ENCODE measurements at places on chromosomes 2 and 18.

DNA sequence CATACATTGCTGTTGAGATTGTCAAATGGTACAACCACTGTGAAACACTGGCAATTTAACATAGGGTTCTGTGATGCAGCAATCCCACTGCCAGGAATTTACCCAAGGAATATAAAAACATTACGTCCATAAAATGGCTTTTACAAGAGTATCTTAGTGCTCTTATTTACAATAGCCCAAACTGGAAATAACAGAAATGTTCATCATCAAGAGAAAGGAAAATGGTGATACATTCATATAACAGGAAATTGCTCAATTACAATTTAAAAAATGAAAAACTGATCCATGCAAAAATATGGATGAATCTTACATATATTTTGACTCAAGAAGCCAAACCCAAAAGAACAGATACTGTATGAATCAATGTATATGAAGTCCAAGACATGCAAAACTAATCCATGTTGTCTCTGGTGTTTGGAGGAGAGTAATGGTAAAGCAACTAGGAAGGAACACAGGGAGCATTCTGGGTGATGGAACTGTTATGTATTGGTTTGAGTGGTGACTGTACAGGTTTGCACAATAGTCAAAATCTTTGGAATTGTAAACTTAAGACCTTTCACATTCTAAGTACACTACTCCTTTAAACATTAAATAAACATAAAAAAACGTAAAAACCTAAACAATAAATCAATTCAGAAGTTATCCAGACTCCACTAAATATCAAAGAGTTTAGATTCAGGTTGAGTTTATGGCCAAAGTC lies 104.8 kb upstream of the WDR75 start:
- DNase-seq, result no peak

DNA sequence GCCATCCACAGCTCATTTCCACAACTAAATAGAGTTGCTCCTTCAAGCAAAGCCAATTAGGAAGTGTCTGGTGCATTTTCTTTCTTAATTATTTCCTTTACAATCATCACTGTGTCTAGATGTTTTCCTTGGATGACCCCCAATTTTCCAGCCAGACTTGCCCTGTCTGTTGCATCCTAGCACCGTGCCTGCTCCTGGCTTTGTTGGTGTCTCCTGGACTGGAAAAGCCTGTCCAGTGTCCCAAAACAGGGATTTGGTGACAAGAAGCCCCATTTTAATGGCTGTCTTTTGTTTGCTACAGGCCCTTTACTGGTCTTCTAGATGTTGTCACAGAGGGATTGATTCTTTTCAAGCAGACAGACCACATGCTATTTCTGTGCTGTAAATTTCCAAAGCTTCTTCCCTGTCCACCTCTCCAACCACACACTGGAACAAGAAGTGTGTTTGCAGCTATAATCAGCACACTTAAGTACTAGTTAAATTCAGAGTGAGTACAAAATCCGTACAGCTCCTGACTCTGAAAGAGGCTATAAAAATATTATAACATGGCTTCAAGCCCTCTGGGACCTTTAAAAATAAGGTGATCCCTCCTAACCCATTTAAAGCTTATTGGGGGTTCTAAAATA lies 38.4 kb downstream of the RNF144A start:
- DNase-seq, result no peak

DNA sequence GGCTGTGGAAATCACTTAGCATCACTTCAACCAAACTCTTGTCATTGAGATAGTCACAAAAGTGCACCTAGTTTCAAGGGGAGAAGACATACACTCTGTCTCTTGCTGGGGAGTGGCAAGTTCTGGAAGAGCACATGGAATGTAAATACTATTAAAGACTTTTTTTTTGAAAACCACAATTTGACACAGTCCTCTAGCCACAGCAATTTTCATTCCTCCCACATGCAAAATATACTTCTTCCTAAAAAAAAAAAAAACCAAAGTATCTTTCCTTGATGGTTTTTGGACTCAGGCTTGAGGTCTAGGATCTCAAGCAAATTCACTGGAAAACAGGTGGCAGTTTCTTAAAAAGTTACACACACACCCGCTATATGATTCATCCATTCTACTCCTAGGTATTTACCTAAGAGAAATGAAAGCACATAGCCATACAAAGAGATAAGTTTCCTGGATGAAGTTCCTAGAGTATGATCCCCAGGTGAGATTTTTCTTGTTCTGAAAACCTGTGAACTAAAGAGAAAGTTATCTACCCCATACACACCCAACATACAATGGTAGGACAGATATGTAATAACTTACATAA lies 295.8 kb downstream of the SP3 start:
- DNase-seq, result no peak

- DNase-seq, result peak; percentile 48
Observed at GRCh38 chr2:231483398-231484329, 19.4 kb upstream of the NCL start.

GRCh38 chr2:8268172-8268783 lies 413.6 kb upstream of the ID2 start:
- DNase-seq, result no peak

- no peak for DNase-seq
Observed at GRCh38 chr2:37020212-37020886, 54.0 kb upstream of the STRN start.

- DNase-seq, result peak; percentile 24
Observed at GRCh38 chr2:96264656-96265348, 995 bp downstream of the TMEM127 start.

GRCh38 chr2:227436436-227437174 lies 35.4 kb upstream of the AGFG1 start:
- no peak for DNase-seq

- DNase-seq, result no peak
Observed at GRCh38 chr2:223737207-223737606, 100.2 kb downstream of the AP1S3 start.

DNA sequence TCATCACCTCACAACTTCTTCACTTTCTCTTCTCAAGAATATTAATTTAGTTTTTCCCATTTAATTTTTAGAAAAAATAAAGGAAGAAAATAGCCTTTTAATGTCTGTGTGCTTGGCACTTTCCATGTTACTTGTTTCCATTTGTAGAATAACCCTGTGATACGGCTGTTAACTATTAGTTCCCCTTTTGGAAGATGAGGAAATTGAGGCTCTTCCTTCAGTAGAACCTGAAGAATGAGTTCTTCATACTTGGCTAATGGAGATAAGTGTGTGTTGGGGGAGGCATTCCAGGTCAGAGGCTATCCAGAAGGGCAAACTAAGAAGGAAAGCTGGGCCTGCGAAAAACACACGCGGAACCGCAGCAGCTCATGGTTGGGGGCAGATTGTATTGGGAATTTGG lies 38.3 kb downstream of the ZNF532 start:
- DNase-seq, result no peak

DNA sequence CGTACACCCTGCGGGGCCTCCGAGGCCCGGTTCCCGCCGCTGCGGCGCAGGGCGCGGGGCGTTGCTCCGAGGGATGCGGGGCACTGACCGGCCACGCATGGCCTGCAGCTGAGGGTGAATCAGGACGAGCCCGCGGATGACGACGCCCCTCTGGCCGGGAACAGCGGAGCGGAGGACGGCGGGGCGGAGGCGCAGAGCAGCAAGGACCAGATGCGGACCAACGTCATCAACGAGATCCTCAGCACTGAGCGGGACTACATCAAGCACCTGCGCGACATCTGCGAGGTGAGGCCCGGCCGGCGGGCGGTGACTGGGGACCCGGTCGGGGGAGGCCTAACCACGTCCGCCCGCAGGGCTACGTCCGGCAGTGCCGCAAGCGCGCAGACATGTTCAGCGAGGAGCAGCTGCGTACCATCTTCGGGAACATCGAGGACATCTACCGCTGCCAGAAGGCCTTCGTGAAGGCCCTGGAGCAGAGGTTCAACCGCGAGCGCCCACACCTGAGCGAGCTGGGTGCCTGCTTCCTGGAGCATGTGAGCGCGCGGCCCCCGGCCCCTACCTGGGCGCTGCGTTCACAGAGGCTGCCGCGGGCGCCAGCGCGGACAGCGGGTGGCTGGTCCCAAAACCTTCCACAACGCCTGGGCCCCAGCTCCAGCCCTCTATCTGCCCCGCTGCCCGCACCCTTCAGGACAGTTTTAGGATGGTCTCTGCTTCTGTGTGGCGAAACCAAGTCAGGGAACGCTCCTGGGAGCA lies 53.2 kb downstream of the FAM168B start:
- DNase-seq, result peak; percentile 18

DNA sequence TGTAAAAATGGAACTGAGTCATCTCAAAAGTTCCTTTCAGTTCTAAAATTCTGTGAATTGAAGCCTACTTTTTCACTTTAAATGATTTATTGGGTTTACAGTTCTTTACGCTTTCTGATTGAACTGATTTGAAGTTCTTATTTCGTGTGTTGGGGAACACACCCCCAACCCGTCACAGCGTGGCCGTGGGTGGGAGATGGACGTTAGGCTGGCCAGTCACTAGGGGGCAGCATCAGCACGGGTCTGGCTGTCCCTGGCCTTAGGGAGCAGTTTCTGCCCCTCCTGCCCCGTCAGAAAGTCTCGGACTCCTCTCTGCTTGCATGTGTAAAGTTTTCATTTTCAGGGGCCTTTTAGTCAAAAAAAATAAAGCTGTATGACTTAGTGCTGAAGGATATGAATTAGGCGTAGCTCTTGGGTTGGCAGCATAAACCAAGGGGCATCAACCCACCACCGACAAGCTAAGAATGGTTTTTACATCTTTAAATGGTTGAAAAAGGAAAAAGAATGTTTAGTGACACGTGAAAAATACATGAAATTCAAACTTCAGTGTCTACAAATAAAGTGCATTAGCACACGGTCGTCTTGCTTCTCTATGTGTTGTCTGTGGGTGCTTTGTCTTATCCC lies 63.4 kb downstream of the ZCCHC2 start:
- DNase-seq, result peak; percentile 84

GRCh38 chr2:233416706-233417105 lies 62.4 kb downstream of the DGKD start:
- DNase-seq, result peak; percentile 14

- DNase-seq, result no peak
Observed at GRCh38 chr2:241563031-241563507, 4.5 kb downstream of the BOK start.

GRCh38 chr18:61939046-61939674 lies 46.4 kb upstream of the RNF152 start:
- no peak for DNase-seq

- DNase-seq, result no peak
Observed at GRCh38 chr2:20916604-20917286, 93.8 kb upstream of the LDAH start.

- no peak for DNase-seq
Observed at GRCh38 chr18:79695269-79695668, 15.7 kb downstream of the CTDP1 start.

DNA sequence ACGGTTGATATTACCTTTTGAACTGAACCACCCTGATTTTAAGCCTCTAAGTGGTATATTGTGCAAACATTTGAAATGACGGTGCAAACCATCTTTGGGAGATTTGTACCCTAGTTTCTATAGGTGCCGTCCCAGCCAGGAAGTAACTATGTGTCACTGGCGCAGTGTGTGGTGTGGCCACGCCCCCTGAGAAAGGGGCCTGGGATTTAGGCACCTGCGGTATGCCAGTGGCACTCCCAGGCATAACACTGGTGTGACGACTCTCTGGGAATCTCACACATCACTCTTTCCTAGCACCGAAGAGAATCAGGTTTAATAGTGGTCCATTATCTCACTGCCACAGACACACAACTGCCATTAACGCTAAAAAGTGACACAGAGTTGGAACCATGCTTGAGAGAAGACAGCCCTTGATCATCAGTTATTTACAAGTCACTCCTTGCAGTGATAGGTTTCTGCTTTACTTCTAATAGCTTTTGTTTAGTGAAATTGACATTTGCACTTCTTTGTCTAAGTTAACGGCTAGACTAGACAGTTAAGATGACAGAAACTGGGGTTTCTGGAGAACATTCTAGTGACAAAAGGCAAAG lies 11.1 kb downstream of the AQP4 start:
- no peak for DNase-seq

DNA sequence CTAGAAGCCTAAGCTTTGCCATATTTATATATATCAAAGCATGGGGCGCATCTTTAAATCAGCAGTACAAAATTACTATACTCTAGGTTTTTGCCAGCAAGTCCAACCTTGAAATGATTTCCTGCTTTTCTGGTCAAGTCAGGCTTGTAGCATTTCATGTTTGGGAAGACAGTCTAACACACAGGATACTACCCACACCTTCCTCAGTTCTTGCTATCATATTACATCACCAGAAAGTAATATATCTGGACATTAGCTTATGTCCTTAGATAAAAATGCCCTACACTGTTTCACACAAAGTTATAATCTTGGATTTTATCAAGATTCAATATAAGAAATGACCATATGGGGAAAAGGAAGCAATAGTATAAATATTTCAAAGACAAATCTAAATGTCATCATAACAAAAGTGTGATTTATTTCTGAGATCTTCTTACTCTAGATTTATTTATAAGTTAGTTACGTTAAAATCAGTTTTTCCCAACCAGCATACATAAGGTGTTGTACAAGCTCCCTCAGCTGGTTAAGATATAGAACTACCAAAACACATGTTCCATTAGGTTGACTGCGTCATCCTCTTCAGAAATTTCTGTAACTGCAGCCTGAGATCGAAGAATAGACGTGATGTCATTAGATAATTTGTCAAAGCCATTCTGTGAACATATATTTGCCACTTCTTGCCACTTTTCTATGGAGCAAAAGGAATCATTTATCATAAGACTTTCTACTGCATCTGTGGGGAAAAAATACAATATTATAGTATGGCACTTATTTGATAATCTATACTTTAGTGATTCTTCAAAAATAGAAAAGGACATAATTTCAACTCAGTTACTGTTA lies 56.6 kb downstream of the CLHC1 start:
- DNase-seq, result no peak

DNA sequence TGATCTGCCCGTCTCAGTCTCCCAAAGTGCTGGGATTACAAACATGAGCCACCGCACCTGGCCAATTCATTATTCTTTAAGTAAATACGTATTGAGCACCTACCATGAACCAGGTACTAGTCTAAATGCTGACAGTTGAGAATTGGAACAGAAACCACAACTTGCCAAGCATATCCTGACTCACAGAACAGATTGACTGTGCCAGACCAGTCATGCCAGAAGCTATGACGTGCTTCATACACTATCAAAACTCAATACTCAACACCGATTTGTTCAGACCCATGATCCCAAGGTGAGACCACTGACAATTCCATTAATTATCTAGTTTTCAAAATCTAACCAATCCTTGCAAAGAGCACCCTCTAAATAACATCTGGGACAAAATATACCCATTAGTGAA lies 148.6 kb downstream of the B3GNT2 start:
- no peak for DNase-seq

GRCh38 chr2:55869637-55870325 lies 53.8 kb downstream of the EFEMP1 start:
- DNase-seq, result no peak

DNA sequence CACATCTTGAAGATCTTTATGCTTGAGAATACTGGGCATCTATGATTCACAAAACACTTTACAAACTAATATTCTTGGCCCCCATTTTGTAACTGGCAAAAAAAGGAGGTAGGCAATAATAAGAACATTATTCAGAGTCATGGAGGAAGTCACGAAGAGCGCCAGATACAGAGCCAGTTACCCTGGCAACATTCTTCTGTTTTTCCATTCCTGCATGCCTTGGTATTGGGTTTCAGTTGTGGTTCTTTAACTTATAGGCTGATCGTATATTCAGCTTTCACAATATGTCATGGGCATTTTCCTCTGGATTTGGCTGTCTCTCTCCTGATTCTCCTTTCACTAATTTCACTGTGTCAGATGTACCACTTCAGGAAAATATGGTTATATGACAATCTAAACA lies 234.7 kb downstream of the HRH4 start:
- no peak for DNase-seq

- DNase-seq, result no peak
Observed at GRCh38 chr2:45986509-45986908, 310.7 kb upstream of the EPAS1 start.

Measured in stimulated activated CD4-positive, alpha-beta T cell treated with anti-CD3 and anti-CD28 coated beads, Interleukin-2, amount 100 ng/mL, for 24 hours (primary cell).